ENCODE measurements at places on chromosomes 4 and X.

DNA sequence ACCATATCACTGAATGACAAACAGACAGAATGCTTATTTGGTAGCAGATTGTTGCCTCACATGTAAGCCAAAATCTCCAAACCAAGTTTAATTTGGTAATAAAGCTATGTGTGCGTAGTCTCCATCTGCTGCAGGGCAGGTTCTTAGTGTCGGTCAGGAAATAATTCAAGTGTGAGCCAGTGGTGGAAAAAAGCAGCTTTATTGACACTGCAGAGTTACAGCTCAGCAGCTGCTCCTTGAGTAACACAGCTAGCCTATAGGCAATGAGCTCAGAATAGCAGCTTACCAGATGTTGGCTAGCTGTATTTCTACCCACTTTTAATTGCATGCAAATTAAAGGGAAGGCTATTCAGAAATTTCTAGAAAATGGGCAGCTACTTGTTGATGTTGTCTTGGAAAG lies 757.8 kb upstream of the HS3ST1 start:
- DNase-seq = no peak

DNA sequence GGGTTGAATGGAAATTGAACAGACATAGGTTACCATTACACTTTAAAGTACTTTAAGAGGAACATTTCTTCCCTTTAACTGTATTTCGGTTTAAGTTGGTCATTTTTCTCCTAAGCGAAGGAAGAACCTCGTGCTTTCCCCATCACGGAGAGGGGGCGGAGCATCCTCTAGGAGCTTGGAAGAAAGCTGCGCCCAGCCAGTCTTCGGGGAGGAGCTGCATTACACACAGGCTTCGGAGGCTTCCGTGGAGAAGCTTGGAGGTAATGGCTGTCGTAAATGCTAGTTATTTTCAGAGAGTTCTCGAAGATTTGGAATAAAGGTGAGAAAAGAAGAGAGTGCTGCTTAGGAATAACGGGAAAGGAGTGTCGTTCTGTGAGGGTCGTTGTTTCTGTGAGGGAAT lies at the start of gene PWWP3B:
TSS of gene PWWP3B (plus strand) at position 199 of the 400 bp plus-strand sequence. CDS start 37,128 bp downstream, outside the sequence.
- no peak for DNase-seq

- DNase-seq = no peak
Measured at GRCh38 chrX:121781991-121782390, 734.6 kb downstream of the GLUD2 start.

DNA sequence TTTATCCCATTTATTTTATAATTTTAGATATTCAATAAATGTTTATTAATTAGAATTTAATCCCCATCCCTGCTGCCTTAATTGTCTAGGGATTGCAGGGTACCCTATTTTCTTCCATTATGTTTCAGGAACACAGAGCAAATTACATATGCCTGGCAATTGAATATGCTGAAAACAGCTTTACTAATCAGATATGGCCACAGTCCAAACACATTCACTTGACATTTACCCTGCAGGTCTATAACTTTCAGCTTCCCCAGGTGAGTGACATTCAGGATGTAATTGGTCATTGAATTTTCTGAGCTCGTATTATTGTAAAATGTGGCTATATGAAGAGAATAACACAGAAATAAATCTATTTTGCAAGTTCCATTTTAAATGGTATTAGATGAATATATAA lies 218.7 kb upstream of the NDST4 start:
- no peak for DNase-seq

GRCh38 chr4:151652841-151653547 lies 107.8 kb downstream of the GATB start:
- DNase-seq = no peak

DNA sequence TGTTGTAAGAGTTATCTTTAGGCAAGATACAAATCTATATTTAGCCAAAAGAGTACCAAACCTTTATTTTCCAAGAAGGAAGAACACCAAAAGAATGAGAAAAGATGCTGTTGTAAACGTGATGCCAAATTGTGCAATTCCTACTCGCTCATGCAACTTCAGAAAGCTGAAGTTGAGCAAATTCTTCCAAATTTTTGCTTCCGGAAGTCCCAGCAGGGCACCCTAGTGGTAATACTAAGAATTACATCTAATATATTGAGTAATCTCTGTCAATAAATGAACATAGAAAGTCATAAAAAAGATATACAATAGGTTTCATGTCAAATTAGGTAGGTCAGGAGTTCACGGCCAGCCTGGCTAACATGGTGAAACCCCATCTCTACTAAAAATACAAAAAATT lies 36.0 kb upstream of the SMARCAD1 start:
- DNase-seq = no peak

- DNase-seq = no peak
Measured at GRCh38 chrX:23731951-23732350, 11.1 kb downstream of the ACOT9 start.

GRCh38 chr4:653080-653821 lies 20.8 kb downstream of the ATP5ME start:
- DNase-seq = no peak

- no peak for DNase-seq
Measured at GRCh38 chr4:155383541-155383940, 6.8 kb upstream of the MAP9 start.

DNA sequence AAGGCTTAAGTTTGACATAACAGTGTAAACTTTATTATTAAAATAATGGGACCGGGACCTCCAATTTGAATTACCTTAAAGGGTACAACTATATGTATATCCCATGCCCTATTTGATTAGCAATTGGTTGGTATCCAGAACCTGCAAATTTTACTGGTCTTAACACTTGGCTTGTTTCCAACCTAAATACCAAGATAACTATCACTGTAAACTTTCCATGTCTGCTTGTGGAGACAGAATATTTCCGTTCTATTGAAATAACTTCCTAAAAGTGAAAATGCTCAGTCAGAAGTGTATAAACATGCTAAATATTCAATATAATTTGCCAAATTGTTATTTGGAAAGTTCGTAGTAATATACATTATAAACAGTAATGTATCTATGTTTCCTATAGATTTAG lies 154.0 kb downstream of the TMEM47 start:
- no peak for DNase-seq

- DNase-seq = no peak
Measured at GRCh38 chr4:77072195-77072753, 3.5 kb downstream of the CCNI start.

- no peak for DNase-seq
Measured at GRCh38 chr4:35559559-35560365, 684.6 kb downstream of the ARAP2 start.

GRCh38 chr4:95572304-95572991 lies 23.7 kb upstream of the UNC5C start:
- no peak for DNase-seq

DNA sequence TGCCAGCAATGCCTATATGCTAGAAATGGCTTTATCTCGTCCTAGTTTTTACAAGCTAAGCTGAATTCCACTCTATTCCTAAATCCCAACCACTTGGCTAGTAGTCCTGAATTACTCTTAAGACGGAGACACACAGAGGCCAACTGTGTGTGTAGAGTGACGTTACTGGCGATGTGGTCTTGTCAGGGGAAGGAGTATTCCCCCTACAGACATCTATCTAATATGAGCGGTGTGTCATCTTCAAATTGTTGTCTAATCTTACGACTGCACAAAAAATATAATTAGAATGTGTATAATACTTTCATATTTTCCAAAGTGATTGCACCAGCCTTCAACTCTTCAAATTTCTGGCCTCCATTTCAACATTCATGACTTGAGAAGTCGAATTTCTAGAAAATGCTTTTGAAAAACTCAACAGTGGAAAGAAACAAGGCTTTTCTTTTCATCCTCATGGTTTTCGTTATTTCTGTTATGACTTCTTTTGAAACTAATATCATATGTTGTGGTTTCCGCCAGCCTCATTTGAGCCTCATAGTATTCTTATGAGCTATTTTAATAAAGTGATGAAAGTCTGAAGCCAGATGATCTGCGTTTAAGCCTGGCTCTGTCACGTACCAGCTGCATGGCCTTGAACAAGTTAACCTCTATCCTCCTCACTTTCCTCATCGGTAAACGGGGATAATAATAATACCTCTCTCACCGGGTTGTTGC lies 132.3 kb downstream of the SOWAHB start:
- DNase-seq = no peak

DNA sequence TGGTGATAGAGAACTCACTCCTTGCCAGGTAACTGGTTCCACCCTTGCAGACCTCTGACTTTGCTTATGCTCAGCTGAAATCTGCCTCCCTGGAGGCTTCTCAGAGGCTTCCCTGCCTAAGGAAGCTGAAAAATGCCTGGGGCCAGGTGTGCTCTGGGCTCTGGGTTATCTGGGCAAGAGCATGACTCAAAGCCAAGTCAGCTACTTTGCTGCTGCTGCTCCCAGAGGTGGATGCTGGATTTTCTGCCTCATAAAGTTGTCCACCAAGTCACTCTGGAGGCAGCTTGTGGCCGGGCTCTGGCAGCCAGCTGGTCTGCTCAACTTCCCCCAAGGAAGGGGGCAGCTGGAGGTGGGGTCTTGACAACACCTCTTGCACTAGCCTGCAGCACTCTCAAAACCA lies 132.7 kb downstream of the PJA1 start:
- no peak for DNase-seq

- DNase-seq = no peak
Measured at GRCh38 chr4:128471576-128471975, 184.0 kb upstream of the PGRMC2 start.

GRCh38 chr4:140080883-140081282 lies 73.1 kb downstream of the MAML3 start:
- DNase-seq = no peak

- DNase-seq = no peak
Measured at GRCh38 chr4:110042545-110043517, 130.1 kb downstream of the EGF start.

- DNase-seq = no peak
Measured at GRCh38 chrX:70505451-70505841, 60.8 kb downstream of the DLG3 start.

DNA sequence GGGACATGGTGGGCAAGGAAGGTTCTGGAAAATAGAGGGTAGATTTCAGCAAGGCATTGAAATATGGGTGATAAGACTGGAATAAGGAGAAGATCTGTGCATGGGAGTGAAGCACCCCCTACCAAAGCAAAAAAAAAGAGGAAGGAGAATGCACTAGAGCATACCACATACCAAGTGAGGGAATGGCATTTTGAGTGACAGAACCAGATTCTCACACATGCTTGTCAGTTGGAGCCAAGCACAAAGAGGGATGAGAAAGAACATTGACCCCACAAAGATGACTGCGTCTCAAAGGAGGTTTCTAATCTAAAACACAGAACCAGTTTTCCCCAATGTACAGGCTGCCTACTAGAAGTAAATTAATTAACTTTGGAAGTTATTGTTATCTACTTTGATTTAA lies 140.3 kb upstream of the SMAD1 start:
- no peak for DNase-seq

DNA sequence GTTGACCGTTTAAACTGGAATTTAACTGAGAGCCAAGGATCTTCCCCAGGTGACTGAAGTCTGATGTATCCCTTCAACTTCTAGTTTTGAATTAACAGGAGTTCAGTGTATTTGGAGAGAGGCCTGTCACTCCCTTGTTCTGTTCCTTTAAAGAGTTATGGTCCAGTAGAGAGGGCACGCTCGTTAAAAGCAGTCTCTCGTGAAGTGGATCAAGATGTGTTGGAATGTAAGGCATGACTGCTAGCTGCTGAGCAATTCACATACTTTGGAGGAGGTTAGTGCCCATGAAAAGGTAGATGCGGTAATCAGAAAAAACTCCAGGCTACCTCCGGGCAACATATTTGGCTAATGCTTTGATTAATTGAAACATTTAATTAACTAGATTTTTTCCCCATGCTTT lies 65.7 kb downstream of the SHROOM2 start:
- DNase-seq = no peak

GRCh38 chr4:37609626-37610025 lies 76.5 kb downstream of the RELL1 start:
- DNase-seq = no peak

DNA sequence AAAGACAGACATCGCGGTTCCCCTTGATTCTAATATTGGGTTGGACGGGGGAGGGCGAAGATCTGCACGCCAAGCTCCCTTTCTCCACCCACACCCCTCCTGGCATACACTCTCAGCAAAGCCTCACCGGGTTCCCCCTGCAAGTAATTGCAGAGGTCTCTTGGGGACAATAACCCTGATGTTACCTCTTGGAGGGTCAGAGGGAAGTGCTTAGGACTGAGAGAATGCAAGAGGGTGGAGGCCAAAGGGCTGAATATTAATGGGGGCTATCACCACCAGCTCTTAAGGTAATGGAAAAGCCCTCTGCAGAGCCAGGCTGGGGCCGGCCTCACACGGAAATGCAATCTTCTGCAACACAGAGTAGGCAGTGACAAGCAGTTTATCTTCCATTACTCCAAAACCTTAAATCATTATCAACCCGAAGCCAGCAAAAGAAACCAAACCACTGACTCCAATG lies 344.1 kb upstream of the GATB start:
- DNase-seq = no peak

- DNase-seq = no peak
Measured at GRCh38 chrX:15043538-15043937, 170.3 kb downstream of the MOSPD2 start.

DNA sequence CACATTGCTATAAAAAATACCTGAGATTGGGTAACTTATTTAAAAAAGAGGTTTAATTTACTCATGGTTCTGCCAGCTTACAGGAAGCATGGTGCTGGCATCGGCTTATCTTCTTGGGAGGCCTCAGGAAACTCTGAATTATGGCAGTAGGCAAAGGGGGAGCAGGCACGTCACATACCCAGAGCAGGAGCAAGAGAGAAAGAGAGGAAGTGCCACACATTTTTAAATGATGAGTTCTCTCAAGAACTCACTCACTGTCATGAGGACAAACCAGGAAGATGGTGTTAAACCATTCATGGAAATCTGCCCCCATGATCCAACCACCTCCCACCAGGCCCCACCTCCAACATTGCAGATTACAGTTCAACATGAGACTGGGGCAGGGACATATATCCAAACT lies 10.0 kb upstream of the AFF1 start:
- DNase-seq = no peak

DNA sequence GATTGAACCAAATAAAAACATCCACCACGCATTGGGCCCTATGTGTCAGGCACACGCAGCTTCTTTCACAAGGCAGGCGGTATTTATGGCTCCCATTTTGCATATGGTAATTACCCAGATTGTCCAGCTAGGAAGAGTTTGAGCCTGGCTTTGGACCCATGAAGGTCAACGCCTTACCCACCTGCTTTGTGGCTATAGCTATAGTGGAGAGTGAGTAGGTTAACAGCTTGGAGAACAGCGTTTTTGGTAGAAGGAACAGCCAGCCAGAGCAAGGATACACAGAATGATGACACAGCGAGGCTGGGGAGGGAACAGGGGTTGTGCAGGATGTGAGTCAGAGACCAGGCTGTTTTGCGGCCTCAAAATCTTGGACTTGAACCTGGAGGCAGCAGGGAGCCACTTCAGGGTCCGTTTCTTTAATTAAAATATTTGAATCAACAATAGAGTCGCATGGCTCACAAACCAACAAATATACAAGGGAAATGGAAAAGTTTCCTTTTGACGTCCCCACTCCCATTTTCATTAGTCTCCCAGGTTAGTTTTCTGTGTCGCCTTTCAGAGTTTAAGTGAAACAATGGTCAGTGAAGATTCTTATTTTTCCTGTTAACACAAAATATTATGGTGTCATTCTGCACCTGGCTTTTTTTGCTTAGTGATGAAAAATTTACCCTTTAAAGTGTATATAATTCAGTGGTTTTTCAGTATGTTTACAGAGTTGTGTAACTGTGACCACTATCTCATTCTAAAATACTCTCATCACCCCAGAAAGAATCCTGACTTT lies 118.2 kb upstream of the STX18 start:
- DNase-seq = no peak

Measured in esophagus squamous epithelium (tissue), 5 donors.